Fibroblast of lung (primary cell): ENCODE measurements at places on chromosomes 3 and 15. TPM values are rescaled to one million over a fixed set of nuclear protein-coding genes. Genes with fewer than 3 reads are reported as not detected.
A peak's percentile ranks its signal among the peaks of the same experiment; 100 is the strongest.

GRCh38 chr3:93867425-93867824 is 106.3 kb downstream of the PROS1 start:
- no peaks in the 10 kb centered on the region for H3K4me1 ChIP-seq
- no peak overlapping the region for H3K4me3 ChIP-seq
- no peak overlapping the region for H3K27ac ChIP-seq
- no peaks in the 10 kb centered on the region for H3K27me3 ChIP-seq

- H3K27ac ChIP-seq, result no peak overlapping the region
- no peaks in the 10 kb centered on the region for H3K36me3 ChIP-seq
- no peak overlapping the region for H3K4me3 ChIP-seq
- no peak for DNase-seq
- H3K4me1 ChIP-seq, result no peaks in the 10 kb centered on the region
Measured at GRCh38 chr3:34742151-34742550, 897.2 kb upstream of the ARPP21 start.

FANCD2OS gene
- not detected in 2 replicates for total RNA-seq

- H3K27ac ChIP-seq, result peak overlapping the region; percentile 51
- DNase-seq, result peak; percentile 99
- H3K4me3 ChIP-seq, result peak overlapping the region; percentile 22
- H3K36me3 ChIP-seq, result no peaks in the 10 kb centered on the region
Measured at GRCh38 chr3:11509173-11510000, 134.3 kb downstream of the VGLL4 start.

GRCh38 chr15:77370580-77370979 is 49.3 kb downstream of the PEAK1 start:
- no peaks in the 10 kb centered on the region for H3K36me3 ChIP-seq
- H3K4me3 ChIP-seq, result no peak overlapping the region
- no peaks in the 10 kb centered on the region for H3K27me3 ChIP-seq
- no peaks in the 10 kb centered on the region for H3K4me1 ChIP-seq
- DNase-seq, result peak; percentile 11

- H3K4me3 ChIP-seq, result peak overlapping the region; percentile 1
- H3K27me3 ChIP-seq, result no peaks in the 10 kb centered on the region
- DNase-seq, result no peak
- peaks cover 7% of the 10 kb centered on the region for H3K4me1 ChIP-seq
Measured at GRCh38 chr15:34334672-34335071, 2.9 kb downstream of the SLC12A6 start.

GTF2E1 gene
- 15.7 and 16.2 TPM in 2 replicates for total RNA-seq

GRCh38 chr3:23712656-23713559 is 92.8 kb upstream of the UBE2E1 start:
- no peak overlapping the region for H3K4me3 ChIP-seq
- peaks cover 17% of the 10 kb centered on the region for H3K4me1 ChIP-seq
- peak overlapping the region; percentile 52 for H3K27ac ChIP-seq
- H3K27me3 ChIP-seq, result no peaks in the 10 kb centered on the region
- H3K36me3 ChIP-seq, result no peaks in the 10 kb centered on the region
- DNase-seq, result peak; percentile 93

DNA sequence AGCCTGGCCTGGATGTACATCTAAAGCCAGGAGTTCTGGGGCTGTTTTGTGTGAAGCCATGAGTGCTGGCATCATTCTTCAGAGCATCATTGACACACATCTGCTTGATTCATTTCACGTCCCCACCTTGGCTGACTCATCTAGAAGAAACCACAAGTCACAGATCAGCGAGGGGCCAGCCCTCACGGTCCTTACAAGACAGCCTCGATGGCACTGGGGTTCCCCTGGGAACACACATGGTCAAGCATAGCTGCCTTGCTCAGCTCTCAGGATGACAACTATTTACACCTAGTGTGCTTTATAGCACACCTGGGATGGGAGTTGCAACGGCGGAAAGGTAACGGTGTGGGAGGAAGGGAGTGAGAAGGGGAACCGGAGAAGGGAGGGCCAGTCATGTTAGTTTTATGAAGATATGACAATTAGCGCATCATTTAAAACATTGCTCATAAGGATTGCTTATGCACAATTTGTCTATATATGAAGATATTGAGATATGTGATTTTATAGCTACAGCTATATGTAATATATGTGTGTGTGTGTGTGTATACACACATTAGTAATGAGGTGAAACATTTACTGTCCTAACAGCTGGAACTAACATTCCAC is 227.1 kb downstream of the RPLP1 start:
- H3K36me3 ChIP-seq, result no peaks in the 10 kb centered on the region
- no peak for DNase-seq
- no peaks in the 10 kb centered on the region for H3K4me1 ChIP-seq

SLC24A5 gene
- not detected in 2 replicates for total RNA-seq

AGBL1 gene
- not detected in 2 replicates for total RNA-seq

GRCh38 chr3:85264381-85264780 is 305.6 kb downstream of the CADM2 start:
- H3K27me3 ChIP-seq, result no peaks in the 10 kb centered on the region
- H3K4me3 ChIP-seq, result no peak overlapping the region
- no peak for DNase-seq
- H3K4me1 ChIP-seq, result no peaks in the 10 kb centered on the region
- H3K36me3 ChIP-seq, result no peaks in the 10 kb centered on the region

IL17RC gene
- total RNA-seq, result 17.5 and 21.3 TPM in 2 replicates
